ENCODE measurements at places on chromosomes 13 and 19.

DNA sequence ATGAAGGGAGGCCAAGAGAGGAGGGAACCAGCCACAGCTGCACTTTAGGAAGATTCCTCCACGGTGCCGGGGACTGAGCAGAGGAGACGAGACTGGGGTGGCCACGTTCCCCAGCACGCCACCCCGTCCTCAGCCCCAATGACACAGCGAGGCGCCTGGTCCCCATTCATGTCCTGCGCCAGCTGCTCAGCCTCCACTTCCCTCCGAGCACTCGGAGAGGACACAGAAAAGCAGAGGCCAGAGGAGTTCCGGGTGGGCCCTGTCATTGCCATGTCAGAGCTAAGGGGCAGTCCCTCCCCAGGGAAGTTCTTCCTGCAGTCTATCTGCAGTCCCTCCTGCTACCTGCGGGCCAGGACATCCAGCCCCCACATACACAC lies 53.2 kb upstream of the NFIC start:
- no peak for DNase-seq

GRCh38 chr13:95710313-95710712 lies 33.4 kb downstream of the DNAJC3 start:
- DNase-seq = no peak

DNA sequence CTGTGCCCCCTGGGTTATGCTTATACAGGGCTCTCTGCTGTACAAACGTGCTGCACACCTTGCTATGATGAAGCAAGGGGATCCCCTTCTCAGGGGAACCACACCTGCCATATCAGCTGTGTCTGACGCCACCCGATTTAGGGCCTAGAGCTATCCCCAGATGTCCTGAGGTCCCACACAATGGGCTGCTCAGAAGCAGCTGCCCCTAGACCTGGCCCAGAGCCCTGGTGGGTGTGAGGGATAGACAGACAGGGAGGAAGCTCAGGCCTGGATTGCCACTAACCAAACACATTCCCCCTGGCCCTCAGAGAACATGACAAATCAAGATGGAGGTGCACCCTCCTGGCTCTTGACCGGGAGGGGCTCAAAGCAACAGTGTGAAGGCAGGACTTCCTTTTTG lies 59.3 kb downstream of the TSHZ3 start:
- DNase-seq = no peak

DNA sequence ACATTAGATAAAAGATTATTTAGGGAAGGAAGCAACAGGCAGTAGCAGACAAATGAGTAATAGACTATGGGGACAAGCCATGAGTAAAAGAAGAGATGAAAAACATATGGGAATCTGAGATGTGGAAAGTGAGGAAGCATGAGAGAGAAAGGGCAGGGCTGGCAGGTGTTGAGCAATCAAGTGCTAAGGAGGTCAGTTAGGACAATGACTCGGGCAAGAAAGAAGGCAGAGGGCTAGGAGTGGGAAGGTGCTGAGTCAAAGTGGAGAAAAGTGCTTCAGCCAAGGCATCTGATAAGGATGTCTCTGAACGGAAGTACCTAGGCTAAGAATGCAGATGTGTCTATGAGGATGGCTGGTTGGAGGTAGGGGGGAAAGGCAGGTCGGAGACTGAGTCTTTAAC lies 291.9 kb upstream of the HTR2A start:
- no peak for DNase-seq

DNA sequence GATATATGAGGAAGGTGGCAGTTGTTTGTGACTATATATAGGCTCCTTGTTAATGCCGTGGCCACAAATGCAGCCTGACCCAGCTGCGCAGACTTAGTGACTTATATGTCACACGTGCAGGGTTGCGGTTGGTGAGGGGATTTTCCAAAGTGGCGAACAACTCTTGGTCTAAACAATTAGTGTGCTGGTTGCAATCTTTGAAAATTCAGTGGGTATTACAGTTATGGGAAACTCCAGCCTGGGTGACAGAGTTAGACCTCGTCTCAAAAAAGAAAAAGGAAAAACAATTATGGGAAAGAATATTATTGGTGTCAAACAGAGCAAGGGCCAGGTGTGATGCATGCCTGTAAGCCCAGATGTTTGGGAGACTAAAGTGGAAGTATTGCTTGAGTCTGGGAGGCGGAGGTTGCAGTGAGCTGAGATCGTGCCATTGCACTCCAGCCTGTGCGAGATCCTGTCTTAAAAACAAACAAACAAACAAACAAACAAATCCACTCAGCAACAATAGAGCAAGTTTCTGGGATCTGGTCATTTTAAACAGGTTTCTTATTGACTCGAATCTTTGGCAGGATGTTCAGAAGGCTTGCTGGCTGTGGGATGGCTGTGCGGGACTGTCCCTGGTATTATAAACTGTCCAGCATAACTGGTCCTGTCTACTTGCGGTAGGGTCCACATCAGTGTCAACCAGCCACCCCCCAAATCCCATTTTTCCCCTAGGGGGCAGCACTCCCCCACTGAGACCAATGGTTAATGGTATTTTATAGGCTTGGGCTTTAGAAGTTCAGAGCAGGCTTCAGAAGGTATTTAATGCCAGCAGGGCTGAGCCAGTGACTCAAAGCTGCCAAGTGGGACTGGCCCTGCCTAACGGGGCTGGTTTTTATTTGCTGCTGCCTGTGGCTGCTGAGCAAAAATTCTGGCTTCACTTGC lies 15.4 kb downstream of the RELB start:
- DNase-seq = no peak

- DNase-seq = no peak
Measured at GRCh38 chr19:4456843-4457653, 546 bp downstream of the UBXN6 start.

GRCh38 chr19:7000816-7001215 lies 20.4 kb downstream of the MBD3L2B start:
- DNase-seq = no peak

DNA sequence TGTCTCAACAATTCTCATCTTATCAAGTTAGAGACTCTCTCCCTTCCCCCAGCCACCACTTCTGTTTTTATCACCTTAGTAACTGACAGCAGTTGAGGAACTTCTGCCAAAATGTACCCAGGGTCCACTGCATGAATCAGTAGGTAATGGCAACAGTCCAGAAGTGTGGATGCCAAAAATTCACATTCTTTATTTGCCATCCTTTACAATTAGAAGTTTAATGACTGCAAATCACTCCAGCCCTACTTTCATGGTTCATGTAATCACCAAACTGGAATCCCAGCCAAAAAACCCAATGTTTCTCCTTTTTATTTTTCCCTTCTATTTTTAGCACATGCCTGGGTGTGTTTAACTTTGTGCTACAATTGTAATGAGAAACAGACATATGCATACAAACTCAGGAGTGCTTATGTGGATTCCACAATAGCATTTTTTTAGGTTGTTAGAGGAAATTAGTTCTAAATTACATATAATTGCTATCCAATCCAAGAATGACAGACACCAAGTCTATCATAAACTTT lies 243.5 kb downstream of the RGCC start:
- no peak for DNase-seq

- DNase-seq = no peak
Measured at GRCh38 chr19:38763795-38764220, 9.5 kb downstream of the LGALS7 start.

DNA sequence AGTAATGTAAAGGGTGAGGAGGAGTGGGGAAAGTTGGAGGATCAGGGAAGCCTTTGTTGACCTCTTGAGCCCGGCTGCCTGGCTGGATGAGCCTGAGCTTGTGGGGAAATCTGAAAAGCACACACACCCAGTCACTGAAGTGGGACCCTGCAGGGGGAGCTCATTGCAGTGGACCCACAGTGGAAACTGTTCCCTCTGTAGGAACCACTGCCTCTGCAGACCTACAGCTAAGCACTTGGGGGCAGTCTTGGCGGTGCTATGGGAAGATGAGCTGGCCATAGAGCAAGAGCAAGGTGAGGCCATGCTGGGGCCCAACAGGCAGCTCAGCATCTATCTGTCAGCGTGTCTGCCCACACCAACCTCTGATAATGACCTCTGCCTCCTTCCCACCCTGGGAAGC lies 294.8 kb downstream of the TSHZ3 start:
- no peak for DNase-seq

DNA sequence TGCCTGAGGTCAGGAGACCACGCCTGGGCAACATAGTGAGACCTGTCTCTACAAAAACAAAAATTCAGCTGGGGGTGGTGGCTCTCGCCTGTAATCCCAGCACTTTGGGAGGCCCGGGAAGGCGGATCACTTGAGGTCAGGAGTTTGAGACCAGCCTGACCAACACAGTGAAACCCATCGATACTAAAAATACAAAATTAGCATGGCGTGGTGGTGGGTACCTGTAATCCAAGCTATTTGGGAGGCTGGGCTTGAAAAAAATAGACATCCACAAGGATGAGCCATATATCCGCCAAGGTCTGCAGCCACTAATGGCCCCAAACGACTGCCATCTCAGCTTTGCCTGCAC lies 3.1 kb downstream of the RPS16 start:
- DNase-seq = no peak

DNA sequence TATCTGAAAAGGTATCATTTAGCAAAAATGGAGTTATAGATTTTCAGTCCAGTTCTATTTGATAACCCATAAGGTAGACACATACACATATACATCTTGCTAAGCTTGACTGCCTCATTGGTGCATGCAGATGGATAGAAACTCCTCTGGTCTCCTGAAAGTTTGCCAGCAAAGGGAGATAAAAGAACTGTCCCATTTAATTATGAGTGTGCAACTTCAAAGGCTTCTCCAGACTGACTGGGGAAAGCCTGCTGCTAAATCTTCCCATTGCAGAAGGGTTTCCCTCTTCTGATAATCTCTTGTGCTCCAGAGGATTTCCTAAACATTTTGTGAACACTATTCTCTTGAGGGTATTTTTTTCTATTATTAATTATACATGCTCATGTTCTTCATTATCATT lies 131.9 kb downstream of the ITGBL1 start:
- DNase-seq = no peak

DNA sequence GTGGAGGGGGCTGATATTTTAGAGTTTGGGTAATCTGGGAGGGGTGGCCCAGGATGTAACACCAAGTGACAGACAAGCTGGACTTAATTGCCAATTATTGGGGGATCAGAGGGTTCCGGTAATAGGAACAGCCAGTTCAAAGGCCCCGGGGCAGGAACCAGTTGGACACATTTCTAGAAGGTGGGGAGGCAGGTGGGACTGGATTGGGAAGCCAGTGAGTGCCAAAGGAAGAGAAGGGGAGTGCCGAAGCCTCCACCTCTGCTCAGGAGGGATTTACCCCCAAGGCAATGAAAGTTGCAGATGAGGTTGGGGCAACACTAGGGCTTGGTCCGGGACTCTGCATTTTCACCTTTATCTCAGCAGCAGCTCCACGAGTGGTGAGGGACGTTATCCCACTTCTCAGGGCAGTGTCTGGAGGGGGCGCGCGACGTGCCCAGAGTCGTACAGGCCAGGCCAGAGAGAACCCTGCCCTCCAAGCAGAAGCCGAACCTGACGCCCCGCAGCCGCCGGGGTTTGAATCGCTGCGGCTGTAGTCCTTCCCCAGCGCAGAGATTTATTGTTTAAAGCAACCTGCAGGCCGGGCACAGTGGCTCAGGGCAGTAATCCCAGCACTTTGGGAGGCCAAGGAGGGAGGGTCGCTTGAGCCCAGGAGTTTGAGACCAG lies 5.7 kb upstream of the JUND start:
- DNase-seq = no peak

DNA sequence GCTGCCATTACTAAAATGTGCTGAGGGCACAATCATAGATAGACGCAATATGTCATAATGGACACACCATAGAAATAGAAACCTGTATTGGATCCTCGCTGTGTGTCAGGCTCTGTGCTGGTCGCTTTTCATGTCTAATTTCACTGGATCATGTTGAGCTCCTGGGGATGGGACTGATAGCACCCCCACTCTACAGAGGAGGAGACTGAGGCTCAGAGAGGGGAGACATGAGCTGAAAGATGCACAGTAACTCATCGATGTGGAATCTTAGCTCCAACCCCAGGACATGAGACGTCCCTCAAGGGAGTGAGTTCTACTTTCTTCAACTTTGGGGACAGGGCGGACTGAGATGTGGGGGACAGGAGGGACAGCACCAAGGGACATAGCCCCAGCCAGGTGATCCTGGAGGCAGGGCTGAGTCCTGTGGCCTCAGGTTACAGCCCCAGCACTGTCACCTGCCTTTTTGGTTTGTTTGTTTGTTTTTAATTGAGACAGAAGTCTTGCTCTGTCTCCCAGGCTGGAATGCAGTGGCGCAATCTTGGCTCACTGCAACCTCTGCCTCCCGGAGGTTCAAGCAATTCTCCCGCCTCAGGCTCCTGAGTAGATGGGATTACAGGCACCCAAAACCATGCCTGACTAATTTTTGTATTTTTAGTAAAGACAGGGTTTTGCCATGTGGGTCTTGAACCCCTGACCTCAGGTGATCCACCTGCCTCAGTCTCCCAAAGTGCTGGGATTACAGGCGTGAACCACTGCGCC lies 6.6 kb upstream of the GIPC1 start:
- no peak for DNase-seq

- no peak for DNase-seq
Measured at GRCh38 chr13:53382008-53382407, 353.4 kb downstream of the OLFM4 start.

- DNase-seq = no peak
Measured at GRCh38 chr19:55463583-55464031, 944 bp downstream of the C19orf85 start.

Data from NCI-H1048 (cell line).